ENCODE measurements at places on chromosomes 1 and 21.

- DNase-seq: no peak
Observed at GRCh38 chr1:64983110-64983509, 16.8 kb upstream of the JAK1 start.

DNA sequence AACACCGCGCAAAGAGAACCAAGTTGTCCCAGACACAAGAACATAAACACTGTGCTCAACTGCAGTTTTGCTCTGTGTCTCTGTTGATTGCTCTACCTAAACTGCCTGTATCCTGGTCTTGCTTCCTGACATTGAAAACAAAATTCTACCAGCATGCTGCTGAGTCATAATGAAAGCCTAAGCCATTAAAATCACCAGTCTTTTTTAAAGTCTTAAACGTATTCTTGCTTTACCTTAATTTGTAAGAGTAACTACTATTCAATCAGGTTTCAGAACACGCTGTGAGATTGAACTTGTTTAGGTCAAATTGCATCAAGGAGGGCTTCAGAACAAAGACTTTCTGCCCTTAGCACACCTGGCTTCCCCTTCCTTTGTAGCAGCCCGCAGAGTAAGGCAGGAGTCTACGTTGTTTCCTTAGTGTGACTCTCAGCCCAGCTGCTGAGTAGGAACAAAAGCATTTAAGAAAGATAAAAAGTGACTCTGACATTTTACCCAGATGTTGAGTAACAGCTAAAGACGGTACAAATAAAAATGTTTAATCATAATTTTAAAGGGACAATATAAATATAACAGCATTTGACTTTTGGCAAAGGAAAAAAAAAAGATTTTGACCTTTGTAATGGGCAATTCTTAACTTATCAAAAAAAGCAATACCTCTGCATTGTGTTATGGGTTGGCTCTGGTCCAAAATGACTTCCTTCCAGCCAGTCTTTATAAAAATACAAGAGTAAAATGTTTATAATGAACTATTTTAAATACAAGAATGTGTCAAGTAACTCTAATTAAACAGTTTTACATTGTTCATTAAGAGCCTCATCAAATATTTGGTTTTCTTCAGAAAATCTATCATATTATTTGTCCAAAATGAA is 186.9 kb upstream of the ADGRL4 start:
- no peak for DNase-seq

GRCh38 chr1:98964198-98964597 is 40.5 kb downstream of the PLPPR5 start:
- no peak for DNase-seq

DNA sequence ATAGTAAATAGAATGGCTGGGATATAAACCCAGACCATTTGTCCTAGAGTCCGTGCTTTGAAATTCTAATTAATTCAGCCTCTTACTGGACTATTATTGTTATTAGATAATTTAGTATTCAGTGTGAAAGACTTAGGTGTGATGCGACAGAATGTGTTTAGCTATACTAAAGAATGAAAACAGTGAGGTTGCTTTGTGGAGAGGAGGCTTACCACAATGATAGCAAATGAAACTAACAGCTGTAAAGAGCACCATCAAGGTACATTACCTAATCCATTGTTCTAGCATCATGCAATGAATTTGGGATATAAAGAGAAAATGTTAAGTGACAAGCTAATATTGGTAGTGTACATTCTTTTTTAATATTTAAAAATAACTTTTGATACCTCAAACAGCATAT is 911.1 kb downstream of the KCNT2 start:
- DNase-seq: no peak

DNA sequence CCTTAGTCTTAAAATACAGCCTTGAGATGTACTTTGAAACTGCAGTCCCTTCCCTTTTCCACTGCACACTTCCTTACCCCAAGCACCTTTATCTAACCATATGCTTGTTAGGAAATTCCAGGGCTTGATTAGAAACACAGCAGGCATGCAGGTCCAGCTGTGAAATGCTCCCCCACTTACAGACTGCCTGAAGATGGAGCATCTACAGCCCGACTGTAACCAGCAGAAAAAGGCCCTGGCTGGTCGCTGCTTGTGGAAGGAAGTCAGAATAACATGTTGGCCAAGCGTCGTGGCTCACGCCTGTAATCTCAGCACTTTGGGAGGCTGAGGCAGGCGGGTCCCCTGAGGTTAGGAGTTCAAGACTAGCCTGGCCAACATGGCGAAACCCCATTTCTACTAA is 37.2 kb downstream of the VN1R5 start:
- DNase-seq: no peak

DNA sequence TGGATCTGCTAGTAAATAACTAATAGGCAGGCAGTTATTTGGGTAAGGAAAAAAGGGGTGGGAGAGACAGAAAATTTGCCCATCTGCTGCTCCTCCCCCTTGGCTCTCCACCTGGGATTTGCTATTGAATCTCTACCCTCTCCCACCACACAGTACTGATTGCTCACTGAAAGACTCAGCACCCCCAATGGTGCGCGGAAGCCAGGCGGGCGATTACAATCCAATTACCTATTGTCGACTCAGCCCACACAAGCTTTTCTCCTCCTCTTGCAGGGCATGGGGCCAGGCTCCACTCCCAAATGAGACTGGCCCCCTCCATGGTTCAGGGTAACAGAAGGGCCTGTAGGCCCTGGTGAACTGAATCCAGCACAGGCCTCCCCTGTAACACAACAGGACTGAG is 2.7 kb upstream of the HMGN2 start:
- DNase-seq: no peak

- DNase-seq: no peak
Observed at GRCh38 chr1:33736496-33736895, 127.4 kb upstream of the HMGB4 start.

- DNase-seq: no peak
Observed at GRCh38 chr1:209403921-209404320, 179.6 kb upstream of the CAMK1G start.

DNA sequence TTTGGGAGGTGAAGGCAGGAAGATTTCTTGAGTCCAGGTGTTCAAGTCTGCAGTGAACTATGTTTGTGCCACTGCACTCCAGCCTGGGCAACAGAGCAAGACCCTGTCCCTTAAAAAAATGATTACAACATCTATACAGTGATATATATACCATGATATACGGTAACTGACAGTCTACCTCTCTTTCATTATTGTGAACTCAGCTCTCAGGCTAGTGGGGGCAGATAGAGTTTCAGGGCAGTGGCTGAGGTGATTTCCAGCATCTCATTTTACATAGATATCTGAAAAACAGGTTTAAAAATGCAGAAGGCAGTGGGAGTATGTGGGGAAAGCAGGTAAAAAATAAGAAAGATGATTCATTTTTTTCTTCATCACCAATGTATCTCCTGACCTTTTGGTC is 8.1 kb upstream of the NTNG1 start:
- DNase-seq: no peak

DNA sequence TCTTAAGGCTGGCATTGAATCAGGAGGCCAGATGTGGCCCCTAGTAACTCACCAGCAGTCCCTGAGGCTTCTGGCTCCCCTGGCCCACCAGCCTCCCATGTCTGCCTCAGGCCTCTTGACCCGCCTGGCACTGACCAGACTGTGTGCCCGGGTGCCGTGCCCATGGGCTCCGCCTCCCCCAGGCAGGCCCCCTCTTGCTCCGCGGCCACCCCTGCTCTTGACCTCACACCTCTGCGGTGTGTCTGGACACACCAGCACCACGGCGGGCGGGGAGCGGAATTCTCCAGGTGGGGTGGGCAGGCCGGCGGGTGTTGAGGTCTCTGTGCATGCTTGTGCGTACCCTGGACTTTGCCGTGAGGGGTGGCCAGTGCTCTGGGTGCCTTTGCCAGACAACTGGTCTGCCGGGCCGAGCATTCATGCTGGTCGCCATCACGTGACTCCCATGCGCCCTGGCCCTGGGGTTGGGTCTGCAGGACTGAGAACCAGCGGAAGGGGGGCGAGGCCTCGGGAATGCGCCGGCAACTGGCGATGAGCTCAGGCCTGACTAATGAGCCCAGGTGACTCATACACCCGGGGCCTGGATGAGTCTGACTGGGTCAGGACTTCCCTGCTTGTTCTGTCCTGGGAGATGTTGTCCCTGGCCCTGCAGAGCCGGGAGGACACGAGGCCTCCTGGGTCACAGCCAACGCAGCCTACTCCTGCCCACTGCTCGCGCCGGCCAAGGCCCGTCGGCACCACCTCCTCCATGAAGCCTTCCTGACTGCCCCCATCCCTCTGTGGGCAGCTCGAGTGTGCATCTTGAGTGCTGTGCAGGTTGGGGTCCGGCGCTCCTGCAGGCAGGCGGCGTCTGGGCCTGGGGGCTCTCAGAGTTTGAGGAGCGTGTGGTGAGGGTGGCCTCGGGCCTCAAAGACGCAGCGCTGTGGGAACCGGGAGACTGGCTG is 22.6 kb downstream of the COL18A1 start:
- no peak for DNase-seq

DNA sequence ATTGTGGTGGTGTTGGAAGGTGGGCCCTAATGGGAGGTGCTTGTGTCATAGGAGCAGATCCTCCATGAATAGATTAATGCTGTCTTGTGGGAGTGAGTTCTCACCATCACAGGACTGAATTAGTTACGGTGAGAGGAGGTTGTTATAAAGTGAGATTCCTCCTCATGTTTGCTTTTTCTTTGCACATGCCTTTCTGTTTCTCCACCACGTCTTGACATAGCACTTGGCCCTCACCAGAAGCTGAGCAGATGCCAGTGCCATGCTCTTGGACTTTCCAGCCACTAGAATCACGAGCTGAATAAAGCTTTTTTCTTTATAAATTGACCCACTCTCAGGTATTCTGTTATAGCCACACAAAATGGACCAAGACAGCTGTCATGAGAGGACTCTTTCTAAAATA is 194.8 kb downstream of the PTPRU start:
- DNase-seq: no peak

DNA sequence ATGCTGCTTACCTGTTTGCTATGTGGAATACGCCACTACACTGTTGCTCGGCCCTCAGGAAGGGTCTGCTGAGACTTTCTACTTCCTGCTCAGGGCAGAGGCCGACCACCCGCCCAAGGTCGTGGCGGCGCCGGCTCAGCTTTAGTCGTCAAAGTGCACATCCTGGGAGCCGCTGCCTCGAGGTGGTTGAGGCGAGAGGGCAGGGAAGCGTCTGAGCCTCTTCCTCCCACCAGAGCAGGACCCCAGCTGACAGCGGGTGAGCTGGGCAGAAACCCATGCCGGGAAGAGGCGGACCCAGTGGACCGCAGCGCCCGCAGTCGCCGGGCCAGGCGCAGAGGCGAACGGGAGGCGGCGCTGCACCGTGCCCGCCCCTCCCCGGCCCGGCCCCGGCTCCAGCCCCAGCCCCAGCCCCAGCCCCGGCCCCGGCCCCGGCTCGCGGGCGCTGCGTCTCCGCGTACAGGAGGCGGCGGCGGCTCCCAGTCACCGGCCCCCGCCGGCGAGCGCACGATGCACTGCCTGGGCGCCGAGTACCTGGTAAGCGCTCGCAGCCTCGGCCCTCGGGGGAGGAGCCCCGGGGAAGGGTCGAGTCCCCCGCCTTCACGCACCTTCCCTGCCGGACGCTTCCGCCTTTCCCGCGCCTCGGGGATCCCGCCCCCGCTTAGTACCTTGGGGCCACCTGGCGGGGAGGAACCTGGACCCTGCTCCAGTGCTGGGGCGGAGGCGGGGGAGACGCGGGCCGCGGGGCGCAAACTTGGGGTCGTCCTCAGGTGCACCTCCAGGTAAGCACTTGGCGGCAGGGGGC is at the start of gene SLC44A3:
TSS of gene SLC44A3 (plus strand) at position 413 of the 802 bp plus-strand sequence. CDS start at position 508, 95 bp downstream.
- DNase-seq: peak; percentile 28

DNA sequence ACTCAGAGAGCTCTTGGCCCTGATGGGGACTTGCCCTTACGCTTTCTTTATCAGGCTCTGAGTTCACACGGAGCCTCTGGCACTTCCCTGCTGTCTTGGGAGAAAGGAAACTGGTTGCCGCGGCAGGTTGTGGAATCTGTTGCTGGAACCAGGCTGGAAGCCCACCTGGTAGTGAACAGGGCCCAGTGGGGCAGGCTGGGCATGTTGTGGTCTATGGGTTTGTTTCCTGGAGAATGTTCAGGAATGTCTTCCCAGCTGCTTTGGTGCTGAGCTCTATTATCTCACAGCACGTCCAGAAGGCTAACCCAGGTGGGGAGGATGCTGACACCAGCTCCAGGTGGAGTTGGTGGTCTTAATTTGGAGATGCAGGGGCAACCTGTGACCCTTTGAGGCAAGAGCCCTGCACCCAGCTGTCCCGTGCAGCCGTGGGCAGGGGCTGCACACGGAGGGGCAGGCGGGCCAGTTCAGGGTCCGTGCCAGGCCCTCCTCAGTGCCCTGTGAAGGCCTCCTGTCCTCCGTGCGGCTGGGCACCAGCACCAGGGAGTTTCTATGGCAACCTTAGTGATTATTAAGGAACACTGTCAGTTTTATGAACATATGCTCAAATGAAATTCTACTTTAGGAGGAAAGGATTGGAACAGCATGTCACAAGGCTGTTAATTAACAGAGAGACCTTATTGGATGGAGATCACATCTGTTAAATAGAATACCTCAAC is 33.3 kb upstream of the TDRD10 start:
- no peak for DNase-seq

GRCh38 chr1:98325646-98326440 is 335.7 kb upstream of the SNX7 start:
- DNase-seq: no peak

DNA sequence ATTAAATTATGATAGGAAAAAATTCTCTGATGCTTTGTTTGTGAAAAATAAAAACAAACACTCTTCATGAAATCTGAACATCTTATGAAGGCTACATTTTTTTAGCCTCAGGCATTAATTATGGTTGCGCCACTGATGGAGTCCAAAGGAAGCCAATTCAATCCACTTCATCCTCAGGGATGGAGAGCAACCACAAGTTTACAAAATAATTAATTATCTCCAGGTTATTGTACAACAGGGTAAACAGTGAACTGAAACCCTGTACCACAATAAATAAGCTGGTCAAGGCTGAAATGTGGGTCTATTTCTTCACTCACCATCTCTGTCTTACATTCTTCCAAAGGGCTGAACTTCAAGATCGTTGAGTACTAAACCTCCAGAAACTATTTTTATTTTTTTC is 49.2 kb downstream of the MRPL39 start:
- DNase-seq: no peak

DNA sequence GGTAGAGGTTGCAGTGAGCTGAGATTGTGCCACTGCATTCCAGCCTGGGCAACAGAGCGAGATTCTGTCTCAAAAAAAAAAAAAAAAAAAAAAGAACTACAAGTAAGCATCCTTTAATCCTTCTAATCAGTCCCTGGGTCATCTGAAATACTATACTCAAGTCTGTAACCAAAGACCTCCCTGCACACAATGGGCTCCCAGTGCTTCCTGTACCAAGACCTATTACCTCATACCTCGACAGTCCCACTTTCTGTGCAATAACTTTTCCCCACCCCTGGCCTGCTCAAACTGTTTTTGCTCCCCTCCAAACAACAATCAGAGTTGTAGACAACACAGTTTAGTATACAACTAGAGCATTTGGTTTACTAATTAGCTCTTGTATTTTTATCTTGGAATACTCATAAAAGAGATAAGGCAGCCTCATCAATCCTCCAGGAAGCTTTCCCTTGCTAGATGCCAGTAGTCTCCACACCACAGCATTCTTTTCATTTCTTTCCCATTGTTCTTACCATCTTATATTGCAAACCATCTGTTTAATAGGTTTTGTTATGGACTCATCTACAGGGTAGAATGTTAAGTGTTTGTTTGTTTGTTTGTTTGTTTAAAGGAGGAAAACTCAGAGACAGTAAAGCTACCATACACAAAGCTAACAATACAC is 19.2 kb upstream of the RLF start:
- no peak for DNase-seq

GRCh38 chr1:25771221-25772114 is 28.5 kb upstream of the SELENON start:
- DNase-seq: peak; percentile 61
